Midbrain (tissue), 1 donor: ENCODE measurements at places on chromosomes 2 and 18.

GRCh38 chr2:118584877-118585276, 262.6 kb downstream of the EN1 start:
- no peak for DNase-seq

- no peak for DNase-seq
Observed at GRCh38 chr18:75211626-75211952, 992 bp downstream of the TSHZ1 start.

GRCh38 chr2:101614127-101614759, 83.3 kb upstream of the MAP4K4 start:
- DNase-seq: no peak

GRCh38 chr18:11553098-11553940, 56.1 kb upstream of the SLC35G4 start:
- DNase-seq: peak; percentile 40

DNA sequence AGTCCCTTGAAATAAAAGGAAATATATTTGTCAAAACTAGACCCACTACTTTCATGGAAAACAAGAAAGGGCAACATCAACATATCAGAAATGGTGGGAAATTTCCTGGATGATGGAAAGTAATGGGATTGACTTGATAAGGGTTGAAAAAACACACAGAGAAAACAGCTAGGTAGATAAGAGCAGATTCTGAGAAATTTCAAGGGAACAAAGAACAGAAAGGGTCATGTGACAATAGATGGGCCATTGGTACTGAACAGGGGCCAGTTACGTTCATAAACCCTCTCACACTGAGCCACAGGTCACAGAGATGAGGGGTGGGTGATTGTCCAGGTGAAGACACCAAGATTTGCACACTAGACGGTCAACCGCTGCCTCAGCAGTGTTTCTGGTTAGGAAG, 98.7 kb downstream of the QPCT start:
- no peak for DNase-seq

GRCh38 chr2:233426619-233427342, 72.5 kb downstream of the DGKD start:
- no peak for DNase-seq

DNA sequence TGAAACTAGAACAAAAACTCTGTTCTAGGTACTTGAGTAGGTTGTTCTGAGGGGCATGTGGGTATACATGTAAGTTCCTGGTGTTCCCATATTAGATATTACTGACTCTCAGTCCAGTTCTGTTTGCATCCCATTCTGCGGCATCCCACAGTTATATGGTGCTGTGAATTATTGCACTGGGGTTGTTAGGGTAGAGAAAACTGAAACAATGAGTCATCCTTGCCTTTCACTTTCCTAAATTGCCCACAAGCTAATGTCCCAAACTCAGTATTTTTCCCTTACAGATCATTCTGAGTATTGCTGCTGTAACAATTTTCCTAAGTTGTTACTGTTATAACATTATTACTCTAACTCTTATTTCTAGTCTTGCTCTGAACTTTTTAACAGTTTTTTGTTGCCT, 3.0 kb downstream of the WDR75 start:
- DNase-seq: no peak

GRCh38 chr2:188511346-188511745, 219.7 kb downstream of the GULP1 start:
- no peak for DNase-seq
